ENCODE measurements at places on chromosomes 16 and 17. TPM values are rescaled to one million over a fixed set of nuclear protein-coding genes. Genes with fewer than 3 reads are reported as not detected.

The KRT9 gene
- total RNA-seq, result not detected

The TMED6 gene
- not detected for total RNA-seq

The MT4 gene
- not detected for total RNA-seq

The MYO15B gene
- total RNA-seq, result 4.2 TPM

The TAOK2 gene
- total RNA-seq, result 61.7 TPM

The MMP2 gene
- 1,404 TPM for total RNA-seq
